Left kidney (tissue), 8 donors: ENCODE measurements at places on chromosomes 1 and 21.

DNA sequence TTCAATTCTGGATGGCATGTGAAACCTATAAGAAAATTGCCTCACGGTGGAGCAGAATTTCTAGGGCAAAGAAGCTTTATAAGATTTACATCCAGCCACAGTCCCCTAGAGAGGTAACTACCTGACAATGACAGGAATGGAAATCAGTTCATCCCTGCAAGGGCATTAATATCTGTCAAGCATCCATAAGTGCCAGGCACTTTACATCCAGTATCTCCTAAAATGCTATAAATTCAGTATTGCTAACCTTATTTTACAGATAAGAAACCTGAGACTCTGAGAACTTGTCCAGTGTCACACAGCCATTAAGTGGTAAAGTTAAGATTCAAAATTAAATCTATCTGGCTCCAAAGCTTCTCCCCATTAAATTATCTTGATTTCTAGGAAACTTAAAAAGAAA lies 22.3 kb downstream of the RGS13 start:
- DNase-seq = no peak

GRCh38 chr1:227766653-227767277 lies 31.5 kb downstream of the SNAP47 start:
- no peak for DNase-seq

DNA sequence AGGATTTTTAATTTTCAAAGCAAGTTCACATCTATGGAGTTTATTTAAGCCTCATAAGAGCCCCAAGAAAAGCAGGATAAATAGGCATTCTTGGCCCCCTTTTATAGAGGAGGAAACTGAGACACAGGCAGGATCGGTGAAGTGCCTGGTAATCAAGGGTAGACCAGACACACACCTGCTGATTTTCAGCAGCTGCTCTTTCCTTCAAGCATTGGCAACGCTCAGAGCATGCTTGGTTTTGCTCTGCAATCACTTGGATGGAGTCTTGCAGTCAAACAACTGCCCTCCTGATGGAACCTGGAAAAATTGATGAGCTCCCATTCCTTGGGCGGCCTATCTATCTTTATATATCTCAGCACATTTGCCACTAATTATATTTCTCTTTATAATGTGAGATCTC lies 478.9 kb upstream of the CAMK1G start:
- no peak for DNase-seq

DNA sequence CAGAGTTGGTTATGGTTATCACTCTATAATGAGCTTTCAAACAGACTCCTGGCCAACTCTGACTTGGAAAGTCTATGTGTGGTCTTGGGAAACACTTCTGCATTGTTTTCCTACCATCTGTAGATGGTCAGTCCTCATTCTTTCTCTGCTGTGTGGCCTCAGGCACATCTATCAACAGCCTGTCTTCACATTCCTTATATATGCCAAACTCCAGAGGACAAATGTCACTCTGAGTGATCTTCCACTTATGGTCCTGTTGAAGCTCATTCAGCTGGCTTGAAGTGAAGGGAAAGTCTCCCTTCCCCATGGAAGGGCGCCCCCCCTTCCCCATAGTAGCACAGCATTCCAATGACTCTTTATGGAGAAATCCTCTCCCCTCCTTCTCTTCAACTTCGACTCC lies 58.7 kb downstream of the VANGL2 start:
- no peak for DNase-seq

DNA sequence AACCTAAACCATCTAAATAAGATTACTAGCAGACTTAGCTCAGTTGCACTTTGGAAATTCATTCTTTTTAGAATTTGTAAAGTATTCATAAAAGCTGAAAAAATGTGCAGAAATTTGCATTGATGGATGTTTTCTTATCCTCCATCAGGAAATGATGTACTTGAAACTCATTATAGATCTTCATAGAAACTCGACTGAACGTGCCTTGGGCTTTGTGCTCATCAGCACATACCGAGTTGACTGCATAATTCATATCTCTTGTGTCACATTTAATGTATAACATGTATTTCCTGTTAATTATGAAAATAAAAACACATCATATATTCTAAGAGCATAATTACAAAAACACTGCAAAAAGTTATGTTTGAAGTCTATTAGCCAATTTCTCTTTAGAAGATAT lies 290.9 kb upstream of the NR5A2 start:
- DNase-seq = no peak

DNA sequence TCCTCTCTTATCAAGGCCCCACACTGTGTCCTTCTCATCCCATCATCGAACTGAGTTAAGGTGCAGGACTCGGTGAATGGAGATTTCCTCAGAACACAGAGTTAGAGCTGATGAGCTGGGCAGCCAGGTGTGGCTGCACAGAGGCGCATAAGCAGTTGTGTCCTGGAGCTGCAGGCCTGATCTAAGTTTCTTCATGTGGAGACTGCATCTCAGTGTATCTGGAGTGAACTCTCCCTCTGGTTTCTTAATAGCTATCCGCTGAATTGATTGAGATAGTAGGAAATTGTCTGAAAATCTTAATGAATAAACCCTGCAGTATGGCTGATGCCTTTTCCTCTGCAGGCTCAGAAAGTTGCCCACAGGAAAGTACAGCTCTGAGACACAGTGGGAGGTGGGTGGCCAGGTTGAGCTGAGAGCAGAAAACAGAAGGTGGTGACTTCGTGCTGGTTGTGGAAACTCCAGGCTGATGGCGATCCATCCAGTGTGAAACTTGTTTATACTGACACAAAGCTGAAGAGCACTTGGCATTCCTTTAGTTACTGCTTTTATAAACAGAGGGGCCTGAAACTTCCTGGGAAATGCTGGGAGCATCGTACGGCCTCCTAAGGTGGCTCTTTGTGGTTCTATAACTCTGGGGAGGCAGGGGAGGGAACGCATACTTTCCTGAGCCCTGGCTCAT lies 67.4 kb upstream of the F3 start:
- DNase-seq = no peak

DNA sequence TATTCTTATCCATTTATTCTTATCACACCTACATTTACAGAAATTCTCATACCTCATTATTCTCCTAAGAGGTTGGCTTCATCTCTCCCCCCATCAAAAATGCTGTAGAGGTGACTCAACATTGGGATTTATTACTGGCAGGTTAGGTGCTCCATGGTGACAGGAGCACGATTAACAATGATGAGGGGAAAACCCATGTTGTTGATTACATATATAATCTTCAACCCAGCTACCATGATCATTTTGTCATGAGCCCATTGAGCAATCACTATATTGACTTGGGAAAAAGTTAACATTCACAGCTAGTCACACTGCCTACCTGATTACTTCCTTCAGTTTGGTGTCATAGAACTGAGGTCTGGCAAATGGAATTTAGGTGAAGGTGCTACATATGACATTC lies 712.1 kb upstream of the CHRM3 start:
- DNase-seq = no peak

DNA sequence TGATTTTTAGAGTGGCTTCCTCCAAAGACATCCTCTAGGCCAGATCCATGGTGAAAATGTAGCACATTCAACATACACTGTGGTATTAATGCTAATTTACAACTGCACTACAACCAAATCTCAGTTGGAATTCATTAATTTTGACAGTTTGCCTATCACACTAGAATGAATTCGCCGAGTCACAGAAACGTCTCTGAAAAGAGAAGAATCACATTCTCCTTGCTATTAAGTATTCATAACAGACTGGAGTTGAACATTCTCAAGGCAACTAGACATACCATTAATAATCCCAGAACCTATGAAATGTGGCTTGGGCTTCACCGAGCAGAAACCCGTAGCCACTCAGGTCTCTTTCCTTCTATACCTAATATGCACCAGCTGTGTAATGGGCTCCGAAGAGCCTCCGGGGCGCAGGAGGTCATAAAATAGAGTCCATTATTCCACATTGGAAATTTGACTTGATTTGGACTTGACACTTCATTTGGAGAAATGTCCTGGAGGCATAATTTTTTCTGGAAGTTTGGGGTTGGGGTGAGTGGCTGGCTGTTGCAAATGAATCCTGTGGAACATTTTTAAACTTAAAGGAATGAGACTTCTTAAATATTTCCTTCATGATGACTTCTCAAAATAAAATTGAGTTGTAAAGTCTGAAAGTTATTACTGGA lies 117.1 kb downstream of the DSCAM start:
- no peak for DNase-seq

GRCh38 chr1:61270761-61271411 lies 188.5 kb downstream of the NFIA start:
- DNase-seq = no peak

DNA sequence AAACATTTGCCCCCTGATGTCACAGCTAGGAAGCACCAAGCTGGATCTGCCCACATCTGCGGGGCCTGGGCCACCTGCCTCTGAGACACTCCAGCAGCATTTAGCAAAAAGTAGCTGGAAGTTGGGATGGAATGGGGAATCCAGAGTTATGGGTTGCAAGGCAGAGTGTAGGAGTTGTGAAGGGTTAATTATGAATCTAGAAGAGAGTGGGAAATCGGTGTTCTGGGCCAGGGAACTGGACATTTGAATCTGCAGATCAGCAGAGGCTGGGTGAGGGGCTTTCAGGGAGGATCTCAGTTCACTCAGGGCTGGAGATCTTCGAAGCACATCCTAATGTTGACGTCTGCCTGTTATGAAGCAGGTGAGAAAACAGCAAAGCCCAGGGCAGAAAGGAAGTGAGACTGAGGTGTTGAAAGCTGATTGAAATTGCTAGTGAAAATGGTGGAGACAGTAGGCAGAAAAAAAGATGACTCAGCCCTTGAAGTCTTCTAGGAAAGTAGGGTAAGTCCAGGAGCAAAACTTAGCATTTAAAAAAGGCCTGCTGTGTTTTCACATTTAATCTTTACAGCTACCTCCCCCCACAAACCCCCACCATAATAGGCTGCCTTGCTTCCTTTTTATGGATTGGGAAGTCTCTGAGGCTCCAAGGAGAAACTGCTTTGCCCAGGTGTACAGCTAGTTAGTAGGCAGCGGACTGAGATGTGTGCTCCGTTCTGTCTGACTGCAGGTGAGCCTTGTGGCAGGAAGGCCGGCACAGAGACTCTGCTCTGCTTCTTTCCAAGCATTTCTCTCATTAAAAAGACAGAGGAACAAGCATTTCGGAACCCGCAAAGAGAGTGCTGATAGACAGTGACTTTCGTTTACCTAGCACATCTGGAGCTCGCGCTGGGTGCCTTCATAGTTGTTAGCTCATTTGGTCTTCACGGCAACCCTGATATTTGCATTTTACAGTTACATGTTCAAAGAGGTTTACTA lies 7.2 kb downstream of the VANGL1 start:
- DNase-seq = no peak

DNA sequence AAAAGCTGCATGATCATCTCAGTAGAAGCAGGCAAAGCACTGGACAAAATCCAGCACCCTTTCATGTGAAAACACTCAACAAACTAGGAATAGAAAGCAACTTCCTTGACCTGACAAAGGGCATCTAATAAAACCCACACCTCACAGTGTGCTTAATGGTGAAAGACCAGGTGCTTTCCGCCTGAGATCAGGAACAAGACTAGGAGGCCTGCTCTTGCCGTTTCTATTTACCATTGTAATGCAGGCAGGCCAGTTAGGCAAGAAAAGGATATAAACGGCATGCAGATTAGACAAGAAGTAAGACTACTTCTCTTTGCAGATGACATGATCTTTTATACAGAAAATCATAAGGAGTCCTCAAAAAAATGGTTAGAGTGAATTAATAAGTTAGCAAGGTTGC lies 37.2 kb downstream of the SLC37A1 start:
- DNase-seq = no peak

DNA sequence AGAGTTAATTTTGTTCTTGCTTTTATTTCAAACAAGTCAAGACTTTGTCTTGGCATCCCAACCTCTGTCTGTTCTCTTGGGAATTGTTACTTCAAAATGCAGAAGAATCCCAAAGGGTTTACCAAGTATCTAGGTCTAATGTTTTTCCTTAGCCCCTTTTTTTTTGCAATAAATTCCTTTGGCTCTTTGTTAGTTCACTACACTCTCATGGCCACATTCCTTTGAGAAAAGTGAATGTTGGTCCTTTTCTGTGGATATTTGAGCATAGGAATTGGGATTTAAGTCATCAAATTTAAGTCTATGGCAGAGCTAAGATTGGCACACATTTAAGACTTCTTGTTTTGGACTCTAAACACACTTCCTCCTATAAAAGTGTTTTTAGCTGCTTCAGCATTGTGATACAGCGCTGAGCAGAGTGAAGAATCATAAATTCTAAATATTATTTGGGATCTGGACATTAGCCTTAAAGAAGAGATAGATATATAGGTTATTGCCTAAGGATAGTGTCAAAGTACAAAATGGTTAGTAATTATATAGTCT lies 1.9 kb downstream of the BTF3L4 start:
- no peak for DNase-seq

- no peak for DNase-seq
Observed at GRCh38 chr1:106435269-106435668, 621.2 kb upstream of the PRMT6 start.

GRCh38 chr1:5408401-5408800 lies 583.8 kb downstream of the NPHP4 start:
- no peak for DNase-seq

DNA sequence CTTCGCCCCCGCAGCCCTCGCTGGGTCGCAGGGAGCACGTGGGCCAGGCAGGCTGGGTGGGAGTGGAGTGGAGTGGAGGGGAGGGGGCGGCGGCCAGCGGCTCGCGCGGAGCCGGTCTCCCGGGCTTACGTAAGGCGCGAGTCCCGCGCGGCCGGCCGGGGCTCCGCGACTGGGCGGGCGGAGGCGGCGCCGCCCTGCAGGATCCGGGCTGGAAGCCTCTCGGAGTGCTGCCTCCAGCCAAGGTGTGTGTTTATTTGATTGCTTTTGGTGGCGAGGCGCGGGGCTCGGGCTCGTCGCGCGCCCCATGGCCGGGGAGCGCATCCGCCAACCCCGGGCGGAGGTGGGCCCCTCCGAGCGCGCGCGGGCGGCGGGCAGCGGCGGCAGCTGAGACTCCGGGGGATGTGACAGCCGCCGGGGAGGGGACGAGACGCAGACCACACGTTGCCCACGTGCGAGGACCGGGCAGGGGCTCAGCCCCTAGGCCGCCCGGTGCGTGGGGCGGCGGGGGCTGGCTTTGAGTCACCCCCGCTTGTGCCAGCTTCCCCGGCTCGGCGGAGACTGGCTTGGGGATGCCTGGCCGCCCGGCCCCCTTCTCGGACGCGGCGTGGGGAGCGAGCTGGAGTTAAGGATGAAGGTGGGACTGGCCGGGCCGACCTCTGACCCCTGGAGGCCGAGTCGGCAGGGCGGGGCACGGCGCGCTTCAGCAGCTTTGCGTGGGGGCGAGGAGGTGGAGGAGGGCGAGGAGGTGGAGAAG lies 402 bp upstream of the AK4 start:
- peak; percentile 33 for DNase-seq

- DNase-seq = no peak
Observed at GRCh38 chr1:75986478-75986877, 54.3 kb upstream of the ASB17 start.
